ENCODE measurements at places on chromosomes 5 and 9.

DNA sequence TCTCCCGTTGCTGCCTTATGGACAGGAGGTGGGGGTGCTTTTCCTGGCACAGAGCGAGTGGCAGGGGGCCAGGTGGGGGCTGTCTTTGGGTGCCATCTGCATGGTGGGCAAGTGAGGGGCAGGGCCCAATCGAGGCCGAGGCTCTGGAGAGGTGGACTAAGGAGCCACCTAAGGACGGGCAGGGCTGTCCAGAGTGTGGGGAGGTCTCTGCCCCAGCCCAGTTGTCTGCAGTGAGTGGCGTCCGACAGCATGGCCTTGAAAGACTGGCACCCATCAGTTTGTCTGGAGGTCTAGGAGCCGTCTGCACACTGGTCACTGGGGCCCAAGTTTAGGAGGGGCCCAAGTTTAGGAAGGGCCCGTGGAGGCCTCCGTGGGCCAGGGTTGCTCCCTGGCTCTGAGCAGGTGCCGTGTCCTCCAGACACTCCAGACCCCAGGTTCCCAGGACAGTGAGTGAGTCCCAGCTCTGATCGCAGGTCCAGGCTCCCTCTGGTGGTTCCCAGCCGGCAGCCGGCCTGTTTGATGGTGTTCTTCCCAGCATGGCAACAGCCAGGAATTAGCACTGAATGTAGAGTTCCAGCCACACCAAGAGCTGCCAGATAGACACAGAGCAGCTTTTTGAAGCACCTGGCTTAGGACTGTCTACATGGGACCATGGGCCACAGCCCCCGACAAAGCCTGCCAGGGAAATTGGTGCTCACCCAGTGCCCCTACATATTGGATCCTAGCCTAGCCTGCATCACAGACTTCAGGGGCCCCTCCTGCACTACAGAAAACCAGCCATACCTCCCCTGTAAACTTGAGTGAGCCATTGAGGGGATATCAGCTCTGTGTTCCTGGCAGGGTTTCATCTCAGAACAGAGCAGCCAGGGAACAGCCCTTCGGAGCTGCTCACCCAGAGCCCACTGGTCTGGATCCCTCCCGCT lies 120.9 kb downstream of the WNK2 start:
- DNase-seq: peak; percentile 37

DNA sequence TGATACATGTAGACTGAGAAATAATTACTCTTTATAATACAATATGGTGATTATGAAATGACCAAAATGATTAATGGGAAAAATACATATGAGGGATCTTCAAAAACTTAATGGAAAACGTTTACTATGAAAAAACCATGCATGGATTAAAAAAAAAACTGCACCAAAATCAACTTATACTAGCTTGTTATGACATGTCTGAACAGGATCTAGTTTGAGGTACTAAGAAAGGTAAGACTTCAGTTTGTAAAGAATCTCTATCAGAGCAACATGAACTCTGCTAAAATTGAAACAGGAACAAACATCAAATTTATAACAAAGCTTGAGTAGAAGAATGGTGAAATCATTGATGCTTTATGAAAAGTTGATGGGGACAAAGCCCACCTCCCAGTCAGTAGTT lies 178.0 kb downstream of the SLIT3 start:
- no peak for DNase-seq

DNA sequence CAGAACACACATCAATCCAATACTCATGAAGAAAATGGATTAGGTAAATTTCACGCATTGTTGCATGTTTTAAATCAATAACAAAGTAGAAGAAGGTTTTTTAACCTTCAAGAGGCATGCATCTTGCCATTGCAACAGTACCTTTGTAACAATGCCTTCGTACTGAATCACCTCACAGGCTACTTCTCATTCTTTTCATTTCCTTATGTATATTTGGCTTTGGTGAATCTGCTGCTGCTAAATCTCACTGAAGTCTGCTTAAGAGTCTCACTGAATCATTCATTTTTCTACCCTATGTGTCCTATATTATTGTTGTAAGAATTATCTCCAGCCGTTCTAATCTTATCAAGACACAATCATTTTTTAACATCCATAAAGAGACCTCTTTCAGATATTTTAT lies 152.5 kb downstream of the CDH10 start:
- no peak for DNase-seq

DNA sequence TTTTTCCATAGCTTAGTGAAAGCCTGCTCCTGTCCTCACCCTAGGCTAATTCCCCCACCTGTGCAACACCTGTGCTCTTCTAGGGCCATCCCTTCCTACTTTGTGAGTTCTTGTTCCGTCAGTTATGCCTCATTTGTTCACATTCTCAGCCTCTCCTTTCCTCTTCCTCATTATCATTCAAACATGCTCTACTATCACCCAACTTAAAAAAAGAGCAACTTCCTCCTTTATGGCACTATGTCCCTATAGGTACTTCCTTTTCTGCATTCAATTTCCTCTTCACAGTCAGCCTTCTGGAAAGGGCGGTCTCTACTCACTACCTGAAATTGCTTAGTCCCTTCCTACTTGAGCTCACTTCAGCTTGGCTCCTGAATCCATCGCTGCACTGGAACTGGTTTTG lies 111.8 kb upstream of the LHFPL2 start:
- DNase-seq: no peak

GRCh38 chr5:23372177-23372576 lies 135.2 kb upstream of the PRDM9 start:
- DNase-seq: no peak

- peak; percentile 27 for DNase-seq
Measured at GRCh38 chr9:99012957-99013512, 69.3 kb downstream of the COL15A1 start.

GRCh38 chr9:69093471-69094103 lies 58.0 kb downstream of the FXN start:
- DNase-seq: no peak

- DNase-seq: no peak
Measured at GRCh38 chr5:157923765-157924164, 64.8 kb upstream of the CLINT1 start.

DNA sequence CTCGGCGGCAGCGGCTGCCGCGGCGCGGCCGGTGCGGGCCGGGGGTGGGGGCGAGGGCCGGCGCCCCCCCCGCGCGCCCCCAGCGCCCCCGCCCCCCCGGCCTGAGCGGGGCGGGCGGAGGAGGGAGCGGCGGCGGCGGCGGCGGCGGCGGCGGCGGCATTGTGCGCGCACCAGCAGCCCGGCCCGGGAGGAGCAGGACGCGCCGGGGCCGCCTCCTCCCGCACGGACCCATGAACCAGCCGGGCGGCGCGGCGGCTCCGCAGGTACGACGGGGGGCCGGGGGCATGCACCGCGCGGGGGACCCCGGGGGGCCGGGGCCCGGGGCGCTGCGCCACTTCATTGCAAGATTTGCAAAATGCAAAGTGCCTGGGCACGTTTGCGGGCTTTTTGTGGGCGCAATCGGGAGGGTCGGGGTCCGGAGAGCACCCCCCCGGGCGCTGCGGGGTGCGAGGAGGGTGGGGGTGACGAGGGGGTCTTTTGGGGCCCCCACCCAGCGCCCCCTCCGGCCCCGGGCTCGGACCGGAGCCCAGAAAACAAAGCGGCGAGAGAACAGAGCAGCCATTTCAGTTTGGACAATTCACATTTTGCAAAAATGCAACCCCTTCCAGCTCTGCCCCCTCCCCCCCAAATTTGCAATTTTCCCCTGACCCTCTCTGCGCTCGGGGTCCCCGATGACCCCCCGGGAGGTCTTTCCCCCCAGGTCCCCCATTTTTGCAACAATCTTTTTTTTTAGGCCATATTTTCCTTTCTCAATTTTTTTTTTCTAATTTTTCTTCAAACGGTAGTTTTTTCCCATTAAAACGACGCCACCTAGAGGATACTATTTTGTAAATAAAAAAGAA lies at the start of gene ZNF618:
ZNF618 (plus strand) TSS at position 159 of the 842 bp plus-strand sequence; CDS start at position 231, 72 bp downstream.
- DNase-seq: no peak

GRCh38 chr9:117945286-117945685 lies 241.1 kb downstream of the TLR4 start:
- no peak for DNase-seq

- DNase-seq: peak; percentile 40
Measured at GRCh38 chr5:77423022-77423750, 68.9 kb downstream of the WDR41 start.

GRCh38 chr5:138594305-138595058 lies 19.3 kb upstream of the HSPA9 start:
- no peak for DNase-seq
